SW480 (cell line): ENCODE measurements at places on chromosomes 1 and 21.

DNA sequence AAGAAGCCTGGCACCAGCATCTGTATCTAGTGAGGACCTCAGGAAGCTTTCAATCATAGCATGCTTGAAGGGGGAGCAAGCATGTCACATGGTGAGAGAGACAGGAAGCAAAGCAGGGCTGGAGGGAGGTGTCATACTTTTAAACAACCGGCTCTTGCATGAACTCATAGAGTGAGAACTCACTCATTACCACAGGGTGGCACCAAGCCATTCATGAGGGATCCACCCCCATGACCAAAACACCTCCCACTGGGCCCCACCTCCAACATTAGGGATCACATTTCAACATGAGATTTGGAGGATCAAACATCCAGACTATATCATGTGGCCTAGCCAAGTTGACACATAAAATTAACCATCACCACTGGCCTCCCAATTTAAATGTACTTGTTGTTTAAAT is 125.1 kb upstream of the KCND3 start:
- DNase-seq = peak; percentile 9

DNA sequence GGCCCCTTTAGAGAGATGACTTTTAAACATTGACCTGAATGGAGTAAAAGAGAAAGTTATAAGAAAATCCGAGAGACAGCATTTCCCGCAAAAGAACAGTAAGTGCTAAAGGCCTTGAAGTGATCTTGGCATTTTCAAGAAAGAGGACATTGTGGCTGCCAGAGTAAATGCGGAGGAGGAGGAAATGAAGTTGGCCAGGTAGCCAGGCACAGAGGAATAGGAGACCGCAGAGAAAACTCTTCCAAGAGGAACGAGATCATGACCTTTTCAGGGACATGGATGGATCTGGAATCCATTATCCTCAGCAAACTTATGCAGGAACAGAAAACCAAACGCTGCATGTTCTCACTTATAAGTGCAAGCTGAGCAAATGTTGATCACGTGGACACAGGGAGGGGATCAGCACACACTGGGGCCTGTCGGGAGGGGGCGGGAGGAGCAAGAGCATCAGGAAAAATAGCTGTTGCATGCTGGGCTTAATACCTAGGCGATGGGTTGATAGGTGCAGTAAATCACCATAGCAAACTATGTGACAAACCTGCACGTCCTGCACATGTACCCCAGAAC is 49.7 kb downstream of the EEIG2 start:
- no peak for DNase-seq

DNA sequence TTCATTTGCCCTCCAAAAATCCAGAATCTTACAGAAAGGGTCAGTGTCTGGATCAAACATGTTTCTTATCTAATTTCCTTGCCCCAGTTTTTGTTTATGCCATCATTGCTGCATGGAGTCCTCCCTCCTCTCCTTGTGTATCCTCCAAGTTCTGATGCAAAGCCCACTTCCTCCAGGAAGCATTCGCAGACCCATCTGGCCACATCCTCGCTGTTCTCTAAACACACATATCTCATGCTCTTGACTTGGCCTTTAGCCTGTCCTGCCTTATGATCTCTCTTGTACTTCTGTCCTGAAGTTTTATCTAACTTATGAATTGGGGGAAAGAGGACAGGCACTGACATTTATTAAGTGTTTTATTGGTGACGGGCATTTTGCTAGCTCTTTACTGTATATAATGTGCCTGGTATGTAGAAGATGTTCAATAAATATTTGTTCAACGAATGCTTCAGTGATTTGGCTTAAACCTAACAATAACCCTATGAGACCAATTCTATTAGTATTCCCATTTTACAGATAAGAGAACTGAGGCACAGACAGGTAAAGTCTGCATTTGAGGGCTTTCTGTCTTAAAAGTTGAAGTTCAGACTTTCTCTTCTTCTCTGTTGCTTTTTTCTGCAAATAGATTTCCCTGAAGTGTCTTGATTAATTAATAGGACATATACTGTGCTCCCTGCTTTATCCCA is 19.2 kb upstream of the ID3 start:
- DNase-seq = no peak

DNA sequence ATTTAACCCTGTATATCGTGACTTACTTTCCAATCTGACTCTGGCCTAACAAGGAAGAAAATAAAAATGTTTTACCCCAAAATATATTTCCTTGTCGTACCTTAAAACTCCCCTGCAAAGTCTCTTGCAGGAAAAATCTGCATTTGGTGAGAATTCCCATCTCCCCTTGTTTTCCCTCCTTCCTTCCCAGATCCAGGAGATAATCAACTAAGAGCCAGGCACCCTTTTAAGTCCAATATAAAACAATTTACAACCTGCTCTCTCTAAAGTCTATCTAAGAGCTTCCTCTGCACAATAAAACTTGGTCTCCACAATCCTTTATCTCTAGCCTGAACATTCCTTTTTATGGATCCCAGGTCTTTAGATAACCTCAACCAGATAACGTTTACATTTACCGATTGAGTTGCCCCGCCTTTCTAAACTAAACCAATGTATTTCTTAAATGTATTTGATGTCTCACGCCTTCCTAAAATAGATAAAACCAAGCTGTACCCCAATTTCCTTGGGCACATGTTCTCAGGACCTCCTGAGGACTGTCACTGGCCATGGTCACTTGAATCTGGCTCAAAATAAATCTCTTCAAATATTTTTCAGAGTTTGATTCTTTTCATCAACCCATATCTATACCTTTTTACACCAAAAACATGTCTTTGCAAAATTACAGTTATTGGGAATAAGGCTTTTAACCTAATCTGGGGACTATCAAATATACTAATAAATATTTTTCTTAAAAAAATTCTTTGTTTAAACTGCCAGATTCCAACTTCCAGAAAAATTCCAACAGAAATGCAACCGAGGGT is 993 bp downstream of the DDX59 start:
- peak; percentile 5 for DNase-seq

GRCh38 chr1:1075148-1075935 is 1.2 kb upstream of the RNF223 start:
- DNase-seq = no peak

DNA sequence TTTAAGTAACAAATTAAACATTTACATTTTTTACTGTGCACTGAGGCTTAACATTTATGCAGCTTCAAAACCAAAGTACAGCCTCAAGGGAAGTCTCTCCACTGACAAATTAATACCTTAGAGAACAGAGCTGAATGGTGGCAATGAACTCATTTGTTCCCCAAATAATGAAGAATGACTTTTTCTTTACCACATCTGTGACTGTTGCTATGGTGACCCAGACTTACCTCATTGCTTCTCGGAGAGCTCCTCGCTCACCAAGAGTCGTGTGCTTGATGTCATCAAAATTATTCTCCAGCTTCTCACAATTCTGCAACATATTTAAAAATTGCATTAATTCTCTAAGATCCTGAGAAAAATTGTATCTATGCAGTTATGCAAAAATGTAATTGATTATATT is 92.9 kb downstream of the DPYD start:
- no peak for DNase-seq

DNA sequence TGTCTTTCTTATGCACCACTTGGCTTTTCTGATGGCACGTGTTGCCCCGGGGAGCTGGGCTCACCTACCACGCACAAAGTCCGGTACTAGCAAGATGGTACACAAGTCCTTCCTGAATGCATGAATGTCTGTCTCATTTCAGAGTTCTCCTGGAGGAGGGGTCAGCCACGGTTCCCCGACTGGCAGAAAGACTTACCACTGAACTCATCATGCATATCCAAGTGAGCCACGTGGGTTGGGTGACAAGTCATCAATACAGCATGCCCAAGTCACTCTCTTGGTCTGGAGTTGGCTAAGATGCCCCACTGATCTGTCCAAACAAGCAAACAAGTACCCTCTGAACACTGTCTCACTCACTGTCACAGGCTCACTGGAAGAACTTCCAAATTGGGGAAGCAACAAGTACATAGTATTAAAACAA is 28.6 kb upstream of the MX1 start:
- DNase-seq = no peak

DNA sequence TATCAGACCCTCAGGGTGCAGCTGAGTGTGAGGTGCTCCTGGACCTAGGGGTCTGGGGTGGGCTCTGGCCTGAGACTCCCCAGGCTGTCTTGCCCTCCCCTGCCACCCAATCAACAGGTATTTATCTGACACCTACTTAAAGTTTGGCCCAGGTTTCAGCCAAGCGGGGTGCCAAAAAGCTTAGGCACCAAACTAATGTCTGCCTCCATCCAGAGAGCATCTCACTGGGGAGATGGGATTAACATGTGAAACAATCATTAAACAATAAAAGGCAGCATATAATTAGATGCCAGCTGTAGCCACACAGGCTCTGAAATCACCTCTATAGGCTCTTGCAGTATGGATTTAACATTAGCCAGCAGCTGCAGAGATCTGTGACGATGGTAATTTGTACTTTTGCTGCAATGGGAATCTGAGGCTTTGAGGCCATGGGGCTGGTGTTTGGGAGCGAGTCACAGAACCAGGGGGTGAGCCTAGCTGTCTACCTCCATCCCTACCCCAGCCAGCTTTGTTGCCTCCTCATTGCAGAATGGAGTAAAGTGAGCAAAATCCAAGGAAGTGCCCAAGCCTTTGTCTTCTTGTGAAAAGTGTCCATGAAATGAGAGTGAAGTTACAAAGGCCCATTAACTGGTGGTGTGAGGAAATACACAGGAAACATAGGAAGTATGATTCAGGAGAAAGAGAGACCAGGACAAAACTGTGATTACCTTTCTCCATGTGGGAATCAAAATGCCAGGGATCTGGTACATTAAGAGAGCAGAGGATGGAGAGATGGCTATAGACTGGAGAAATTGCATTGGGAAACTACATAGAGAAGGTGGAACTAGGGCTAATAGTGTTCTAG is 36.1 kb downstream of the EIF2D start:
- DNase-seq = no peak

DNA sequence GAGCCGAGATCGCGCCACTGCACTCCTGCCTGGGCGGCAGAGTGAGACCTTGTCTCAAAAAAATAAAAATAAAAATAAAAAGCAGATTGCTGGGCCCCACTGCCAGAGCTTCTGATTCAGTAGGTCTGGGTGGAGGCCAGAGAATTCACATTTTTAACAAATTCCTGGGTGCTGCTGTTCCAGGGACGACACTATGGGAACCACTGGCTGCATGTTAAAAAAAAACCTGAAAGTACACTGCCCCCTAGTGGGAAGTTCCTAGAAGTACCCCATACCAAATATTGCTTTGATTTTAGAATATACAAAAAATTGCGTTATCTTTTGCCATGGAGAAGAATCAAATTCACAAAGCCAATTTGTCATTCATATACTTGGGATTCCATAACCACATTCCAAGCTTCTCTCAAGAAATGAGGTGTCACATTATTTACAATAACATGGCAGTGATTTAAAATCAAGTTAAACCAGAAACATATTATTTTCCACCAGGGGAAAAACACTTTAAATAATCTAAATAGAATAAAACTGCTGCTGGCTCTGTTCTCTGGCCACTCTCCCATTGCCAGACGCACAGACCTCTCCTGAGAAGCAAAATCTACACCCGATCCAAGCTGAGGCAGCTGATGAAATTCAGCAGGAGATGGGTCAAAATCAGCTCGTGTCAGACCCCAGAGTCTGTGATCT is 27.4 kb downstream of the SYF2 start:
- peak; percentile 72 for DNase-seq

- DNase-seq = no peak
Measured at GRCh38 chr1:114502080-114502479, 8.9 kb downstream of the TRIM33 start.

DNA sequence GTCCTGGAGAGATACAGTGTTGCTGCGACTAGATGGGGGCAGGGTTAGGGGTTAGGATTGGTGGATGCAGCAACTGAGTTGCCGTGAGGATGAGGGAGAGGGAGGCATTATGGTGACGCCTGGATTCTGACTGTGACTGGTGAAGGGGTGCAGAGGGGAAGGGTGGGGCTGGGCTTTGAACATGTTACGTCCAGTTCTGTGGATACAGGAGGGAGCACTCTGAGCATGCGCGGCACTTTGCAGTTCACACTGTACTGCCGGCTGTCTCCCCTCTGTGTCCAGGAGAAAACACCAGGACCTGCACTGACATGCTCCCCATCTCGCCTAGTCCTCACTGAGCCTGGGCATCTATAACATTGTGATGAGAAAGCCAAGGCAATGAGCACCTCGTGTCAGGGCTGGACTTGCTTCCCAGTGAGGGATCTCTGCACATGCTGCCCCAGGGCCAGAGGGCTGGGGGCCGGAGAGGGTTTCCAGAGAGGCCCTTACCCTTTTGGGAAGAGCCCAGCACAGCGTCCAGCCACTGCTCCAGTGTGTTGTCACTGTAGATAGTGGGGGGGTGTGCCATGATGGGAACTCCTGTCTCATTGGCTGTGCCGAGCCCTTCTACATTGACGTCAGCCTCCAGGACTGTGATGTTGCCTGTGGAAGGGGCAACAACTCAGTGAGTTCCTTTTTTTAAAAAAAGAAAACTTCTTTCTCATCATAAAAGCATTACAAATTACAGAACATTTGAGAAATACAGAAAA is 7.6 kb downstream of the FAM151A start:
- DNase-seq = no peak

DNA sequence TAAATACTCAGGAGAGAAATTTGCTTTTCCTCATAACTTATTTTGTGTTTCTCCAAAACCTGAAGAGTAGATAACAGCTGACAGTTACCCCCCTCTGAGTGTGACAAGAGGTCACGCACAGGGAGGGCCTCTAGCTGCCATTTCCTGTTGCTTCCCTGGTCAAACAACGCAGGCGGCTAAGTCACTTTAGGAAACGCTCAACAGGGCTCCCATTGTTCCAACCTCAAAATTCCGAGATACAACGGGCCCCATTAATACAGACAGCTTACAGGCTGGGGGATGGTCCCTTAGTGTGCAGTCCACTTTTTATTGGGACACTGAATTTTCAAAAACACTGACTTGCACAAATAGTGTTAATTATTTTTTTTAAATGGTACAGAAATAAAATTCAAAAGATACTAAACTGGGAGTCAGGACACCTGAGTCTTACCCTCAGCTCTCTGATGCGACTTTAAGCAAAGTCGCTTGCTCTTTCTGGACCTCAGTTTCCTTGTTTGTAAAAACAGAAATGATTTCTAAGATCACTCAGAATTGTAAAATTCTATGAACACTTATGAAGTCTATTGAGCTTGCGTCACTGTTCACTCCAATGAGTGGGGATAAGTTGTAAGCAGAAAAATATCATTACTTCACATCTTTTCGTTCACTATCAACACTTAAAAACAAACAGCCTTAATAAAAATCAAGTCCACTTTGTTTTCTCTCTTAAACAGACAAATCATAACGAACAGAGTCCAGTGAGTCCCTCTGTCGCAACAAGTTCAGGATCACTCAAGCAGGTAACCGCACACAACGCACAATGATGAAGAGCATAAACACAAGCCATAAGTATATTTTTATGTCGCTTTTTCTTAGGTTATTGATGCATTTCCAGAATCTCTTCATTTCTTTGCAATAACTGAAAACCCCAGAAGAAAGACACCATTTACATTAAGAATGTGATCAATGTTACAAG is 13.5 kb downstream of the LZIC start:
- DNase-seq = no peak

GRCh38 chr1:152577168-152577567 is 3.1 kb downstream of the LCE3D start:
- DNase-seq = no peak

- DNase-seq = peak; percentile 28
Measured at GRCh38 chr1:58929671-58930325, 146.0 kb upstream of the JUN start.

- DNase-seq = no peak
Measured at GRCh38 chr21:34583926-34584563, 30.9 kb downstream of the RCAN1 start.
